Cardiac septum (tissue), 1 donor: ENCODE measurements at places on chromosomes 1 and 21.
A peak's percentile ranks its signal among the peaks of the same experiment; 100 is the strongest.

GRCh38 chr1:230270185-230270558 is 156.0 kb downstream of the PGBD5 start:
- no peak for DNase-seq

GRCh38 chr1:243433737-243434370 is 178.0 kb downstream of the SDCCAG8 start:
- no peak for DNase-seq

GRCh38 chr1:19596065-19596713 is 47.9 kb upstream of the NBL1 start:
- DNase-seq, result no peak

GRCh38 chr1:15882665-15883064 is 35.2 kb downstream of the SPEN start:
- DNase-seq, result no peak

DNA sequence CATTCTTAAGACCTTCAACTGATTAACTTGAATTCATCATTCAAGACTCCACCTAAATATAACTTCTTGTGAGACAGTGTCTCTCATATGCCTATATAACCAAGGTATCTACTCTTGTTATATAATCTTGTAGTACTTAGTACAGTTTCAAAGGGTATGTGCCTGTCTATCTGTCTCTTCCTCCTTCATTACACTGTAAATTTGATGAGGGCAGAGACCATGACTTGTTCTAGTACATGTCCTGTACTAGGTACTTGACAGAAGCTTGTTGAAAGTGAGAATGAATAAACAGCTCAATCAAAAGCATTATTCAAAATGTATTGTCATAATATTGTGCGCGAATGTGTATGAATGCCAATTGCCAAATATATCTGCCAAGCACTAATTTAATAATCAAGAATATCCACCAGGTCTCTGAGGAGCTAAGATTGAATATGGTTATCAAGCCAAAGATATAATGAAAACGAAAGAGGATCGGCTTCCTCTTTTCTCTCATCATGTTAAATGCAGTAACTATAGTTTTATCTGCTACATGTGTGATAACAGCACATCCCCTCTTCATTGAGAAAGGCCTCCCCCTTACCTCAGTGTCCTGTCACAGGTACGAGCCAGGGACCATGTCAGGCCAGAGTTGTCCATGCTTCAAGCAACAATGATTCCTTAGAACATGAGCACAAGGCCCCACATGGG is 117.3 kb downstream of the UCHL5 start:
- DNase-seq, result no peak

DNA sequence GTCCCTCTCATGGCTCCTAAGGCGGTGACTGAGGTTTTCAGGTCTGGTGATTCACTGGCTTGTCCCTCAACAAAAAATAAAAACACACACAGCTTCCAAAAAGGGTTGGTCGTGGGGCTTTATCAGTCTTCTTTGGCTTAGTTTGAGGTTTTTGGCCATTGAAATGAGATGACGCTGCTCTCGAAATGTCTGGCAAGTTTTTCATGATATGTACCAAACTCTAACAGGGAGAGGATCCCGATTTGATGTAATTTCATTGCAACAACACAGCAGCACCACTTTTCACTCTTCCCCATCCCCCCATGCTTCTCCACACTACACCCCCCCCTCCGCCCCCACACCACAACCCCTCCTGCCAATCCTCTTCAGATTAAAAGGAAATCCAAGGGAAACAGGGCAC is 187.1 kb upstream of the NFIA start:
- DNase-seq, result no peak

GRCh38 chr1:145702826-145703225 is 4.3 kb downstream of the PDZK1 start:
- DNase-seq, result no peak

DNA sequence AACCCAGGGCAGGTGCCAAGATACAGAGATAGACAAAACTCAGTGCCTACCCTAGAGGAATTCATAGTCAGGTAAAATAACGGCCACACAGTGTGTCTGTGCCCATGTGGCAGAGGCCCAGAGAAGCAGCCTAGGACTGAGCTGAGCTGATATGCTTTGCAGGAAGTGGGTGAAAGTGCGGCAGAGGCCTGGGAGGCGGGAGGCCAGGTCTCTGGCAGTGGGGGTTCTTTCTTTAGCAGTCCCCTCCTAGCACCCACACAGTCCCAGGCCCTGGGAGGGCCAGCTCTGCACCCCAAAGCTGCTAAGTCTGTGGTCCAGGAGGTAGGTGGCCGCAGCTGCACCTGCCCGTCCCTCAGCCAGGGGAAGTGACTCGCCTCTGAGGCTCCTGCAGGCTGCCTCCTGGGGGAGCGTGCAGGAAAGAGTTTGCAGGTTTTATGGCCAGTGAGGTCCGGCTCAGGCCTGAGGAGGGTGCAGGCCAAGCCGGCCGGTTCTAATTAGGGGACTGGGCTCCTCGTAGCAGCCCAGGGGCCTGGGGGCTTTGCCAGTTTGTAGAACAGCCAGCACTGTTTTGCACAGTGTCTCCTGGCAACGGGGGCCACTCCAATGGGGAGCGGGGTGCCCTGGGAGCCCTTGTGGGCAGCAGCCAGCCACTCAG is 107.9 kb downstream of the SPSB1 start:
- no peak for DNase-seq

DNA sequence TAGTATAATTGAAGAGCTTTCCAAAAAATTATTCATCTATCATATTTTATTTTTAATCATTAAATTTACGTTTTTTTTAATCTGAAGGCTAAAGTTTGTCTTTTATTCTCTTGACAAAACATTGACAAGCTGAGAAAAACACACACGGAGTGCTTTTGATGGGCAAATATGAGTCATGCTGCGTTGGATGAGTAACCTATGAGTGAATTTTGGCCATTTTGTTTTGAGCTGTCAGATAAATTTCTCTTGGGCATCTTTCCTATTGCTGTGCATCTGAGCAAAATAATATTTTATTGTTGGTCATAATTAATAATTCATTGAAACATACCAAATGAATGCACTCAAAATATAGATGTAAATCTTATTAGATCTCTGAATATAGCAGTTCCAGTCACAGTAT is 1144.1 kb upstream of the ADGRL2 start:
- DNase-seq, result no peak

DNA sequence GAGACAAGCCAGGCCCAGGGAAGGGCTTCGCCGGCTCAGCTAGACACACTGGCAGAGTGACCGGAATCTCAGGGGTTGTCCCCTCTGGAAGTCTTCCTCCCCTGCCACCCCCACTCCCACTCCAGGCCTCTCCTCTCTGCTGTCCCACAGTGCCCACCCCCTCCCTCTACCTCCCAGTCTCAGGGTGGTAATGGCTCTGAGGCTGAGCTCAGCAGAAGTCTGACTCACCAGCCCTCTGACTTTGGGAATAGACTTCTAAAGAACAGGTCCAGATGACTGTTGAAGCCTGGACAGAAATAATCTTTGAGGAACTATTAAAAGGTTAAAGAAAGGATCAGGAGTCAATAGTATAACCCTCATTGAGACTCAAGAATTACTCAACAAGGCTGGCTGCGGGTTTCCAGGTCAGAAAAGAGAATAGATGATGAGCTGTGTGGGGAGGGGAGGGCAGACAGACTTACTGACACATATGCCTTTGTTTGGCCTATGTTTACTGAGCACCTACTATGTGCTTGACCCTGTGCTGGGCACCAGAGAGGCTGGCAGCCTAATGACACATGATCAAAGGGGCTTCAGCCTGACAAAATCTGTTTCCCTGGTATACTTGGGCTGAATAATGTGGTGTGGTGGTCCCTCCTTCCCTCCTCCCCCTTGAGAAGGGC is 8.2 kb downstream of the HCRTR1 start:
- DNase-seq, result no peak

DNA sequence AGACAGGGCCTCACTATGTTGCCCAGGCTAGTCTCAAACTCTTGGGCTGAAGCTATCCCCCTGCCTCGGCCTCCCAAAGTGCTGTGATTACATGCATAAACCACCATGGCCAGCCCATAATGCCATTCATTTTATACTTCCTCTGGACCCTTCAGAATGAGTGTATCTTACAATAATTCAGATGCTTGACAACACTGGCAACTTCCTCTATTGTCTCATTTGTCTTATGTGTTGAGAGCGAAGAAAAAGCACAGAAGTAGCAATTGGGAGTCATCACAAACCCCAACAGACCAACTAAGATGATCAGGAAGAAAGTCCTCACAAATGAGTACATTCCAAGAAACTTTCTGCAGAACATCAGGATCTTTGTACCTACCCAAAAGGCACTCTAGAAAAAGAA is 191.9 kb downstream of the RERE start:
- no peak for DNase-seq

- DNase-seq, result no peak
Measured at GRCh38 chr1:13722808-13723360, 22.9 kb downstream of the PRDM2 start.

- DNase-seq, result no peak
Measured at GRCh38 chr1:92030656-92031107, 897 bp downstream of the EPHX4 start.

- DNase-seq, result peak; percentile 36
Measured at GRCh38 chr1:182332261-182333060, 59.1 kb downstream of the GLUL start.

DNA sequence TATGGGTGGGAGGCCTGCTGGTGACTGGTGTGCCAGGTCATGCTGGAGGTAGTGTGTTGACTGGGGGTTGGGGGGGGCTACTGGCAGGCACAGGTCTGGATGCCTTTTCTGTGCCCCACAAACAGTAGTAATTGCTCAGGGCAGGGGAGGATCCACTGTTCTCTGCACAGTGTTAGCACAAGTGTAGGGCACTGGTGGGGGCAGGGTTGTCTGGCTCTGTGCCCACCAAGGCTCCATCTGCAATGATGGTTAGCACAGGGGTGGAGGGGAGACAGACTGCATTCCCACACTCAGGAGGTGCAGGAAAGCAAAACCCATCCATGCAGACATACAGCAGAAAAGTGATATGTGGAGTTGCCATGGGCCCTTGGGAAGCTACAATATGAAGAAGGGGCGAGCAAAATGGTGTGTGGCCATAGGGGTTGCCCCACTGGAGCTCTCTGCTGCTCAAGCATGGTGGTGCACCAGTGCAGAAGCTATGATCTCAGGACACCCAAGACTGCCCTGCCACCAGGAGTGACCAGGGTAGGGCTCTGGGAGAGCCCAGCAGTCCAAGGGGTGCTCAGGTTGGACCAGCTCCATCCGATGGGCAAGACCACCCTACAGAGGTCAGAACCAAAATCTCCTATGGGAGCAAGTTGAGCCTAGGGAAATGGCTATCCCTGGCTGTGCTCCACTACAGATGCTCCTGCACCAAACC is 122.2 kb upstream of the KCTD3 start:
- DNase-seq, result no peak

DNA sequence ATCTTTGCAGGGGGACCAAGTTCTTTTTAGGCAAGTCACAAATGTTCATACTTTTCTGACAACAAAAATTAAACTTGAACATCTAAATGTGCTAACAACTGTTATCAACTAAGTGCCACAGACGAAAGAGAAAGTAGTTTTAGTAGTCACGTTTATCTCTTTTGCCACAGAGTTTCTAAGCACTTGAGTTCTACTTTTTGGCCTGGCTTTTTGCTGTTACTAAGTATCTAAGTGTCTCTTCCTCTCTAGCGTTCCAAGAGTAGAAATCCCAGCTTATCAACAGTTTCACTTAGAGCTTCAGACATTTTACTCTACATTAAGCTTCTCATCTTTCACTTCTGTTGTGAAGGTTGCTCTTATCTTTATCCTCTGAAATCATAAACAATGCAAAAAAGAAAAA is 34.2 kb downstream of the GATAD2B start:
- no peak for DNase-seq

- DNase-seq, result no peak
Measured at GRCh38 chr1:64963466-64963865, 2.9 kb downstream of the JAK1 start.

DNA sequence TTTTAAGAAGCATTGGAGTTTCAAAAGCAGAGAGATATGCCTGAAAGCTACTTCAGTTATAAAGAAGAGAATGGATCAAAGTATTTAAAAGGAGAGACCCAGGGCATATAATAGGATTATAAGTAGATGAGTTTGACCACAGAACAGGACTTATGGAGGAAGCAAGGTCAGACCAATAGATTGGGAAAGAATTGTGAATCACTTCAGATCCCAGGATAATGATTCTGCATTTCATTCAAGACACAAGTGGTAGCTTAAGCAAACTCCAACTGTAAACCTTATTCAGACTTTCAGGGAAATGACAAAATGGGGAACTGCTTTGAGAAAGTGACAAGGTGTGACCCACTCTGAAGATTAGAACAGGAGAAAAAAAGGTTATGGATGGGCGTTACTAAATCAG is 18.9 kb upstream of the OR10J5 start:
- DNase-seq, result no peak

GRCh38 chr21:34074283-34075090 is 1.1 kb downstream of the MRPS6 start:
- DNase-seq, result no peak
